ENCODE measurements at places on chromosomes 6 and 20.

DNA sequence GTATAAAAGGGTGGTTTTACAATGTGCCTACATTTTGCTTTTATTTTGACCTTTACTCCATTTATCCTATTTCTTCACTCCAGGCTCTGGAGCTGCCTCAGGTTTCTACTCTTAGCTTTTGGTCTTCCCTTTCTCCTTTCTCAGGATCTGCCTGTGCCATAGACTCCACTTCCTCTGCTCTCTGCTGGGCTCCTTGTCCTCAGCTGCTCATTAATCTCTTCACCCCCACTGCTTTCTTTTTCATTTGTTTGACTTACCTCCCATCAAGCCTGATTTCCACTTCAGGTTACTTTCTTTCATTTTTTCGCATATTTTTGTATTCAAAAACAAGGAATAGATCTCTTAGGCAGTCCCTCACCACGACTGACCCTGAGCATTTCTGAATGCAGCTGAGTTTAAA lies 106.8 kb downstream of the COL19A1 start:
- DNase-seq = no peak

- no peak for DNase-seq
These were observed 34.6 kb upstream of the NKX2-2 start for GRCh38 chr20:21548390-21549035.

GRCh38 chr20:33443006-33443511 lies 504 bp downstream of the SNTA1 start:
- DNase-seq = no peak

DNA sequence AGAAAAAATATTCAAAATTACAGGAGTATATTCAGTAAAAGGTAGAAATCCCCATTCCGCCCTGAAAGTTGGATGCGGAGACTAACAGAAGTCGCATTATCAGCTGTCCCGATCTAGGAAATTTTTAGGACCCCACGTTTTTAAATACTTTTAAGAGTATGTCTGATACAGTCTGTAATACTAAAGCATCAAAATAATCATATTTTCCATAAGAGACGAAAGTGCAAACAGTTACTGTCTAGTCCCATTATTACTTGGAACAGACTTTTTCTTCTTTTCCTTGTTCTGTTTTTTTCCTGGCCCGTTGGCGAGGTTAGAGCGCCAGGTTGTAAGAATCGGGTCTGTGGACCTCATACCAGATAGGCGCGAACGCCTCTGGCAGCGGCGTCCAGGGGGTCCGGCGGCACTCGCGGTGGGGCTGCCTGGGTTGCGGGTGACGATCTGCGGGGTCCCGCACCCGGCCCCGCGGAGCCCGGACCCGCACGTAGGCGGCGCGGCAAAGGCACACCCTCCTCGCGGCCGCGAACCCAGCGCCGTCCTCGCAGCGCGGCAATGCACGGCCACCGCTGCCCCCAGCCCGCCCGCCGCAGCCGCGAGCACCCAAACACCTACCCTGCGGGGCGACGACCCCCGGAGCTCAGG lies 460 bp downstream of the PLAGL1 start:
- DNase-seq = no peak

DNA sequence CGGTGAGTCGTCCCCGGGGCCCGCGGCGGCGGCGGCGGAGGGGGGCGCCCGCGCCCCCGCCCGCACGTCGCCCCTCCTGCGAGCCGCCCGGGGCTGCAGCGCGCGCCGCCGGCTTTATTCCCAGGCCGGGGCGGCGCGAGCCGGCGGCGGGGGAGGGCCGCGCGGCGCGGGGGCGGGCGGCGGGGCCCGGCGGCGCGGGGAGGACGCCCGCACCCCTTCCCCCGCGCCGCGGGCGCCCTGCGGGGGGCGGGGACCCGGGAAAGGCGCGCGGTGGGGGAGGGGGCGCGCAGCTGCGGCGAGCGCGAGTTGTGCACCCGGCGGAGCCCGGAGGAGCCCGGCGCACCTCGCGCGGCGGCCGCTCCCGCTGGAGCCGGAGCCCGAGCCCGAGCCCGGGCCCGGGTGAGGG lies 646 bp downstream of the HMGA1 start:
- DNase-seq = peak; percentile 50

- DNase-seq = no peak
These were observed 775.1 kb upstream of the NRSN1 start for GRCh38 chr6:23350752-23351453.

- DNase-seq = no peak
These were observed 106.5 kb downstream of the ATP9A start for GRCh38 chr20:51661609-51662178.

DNA sequence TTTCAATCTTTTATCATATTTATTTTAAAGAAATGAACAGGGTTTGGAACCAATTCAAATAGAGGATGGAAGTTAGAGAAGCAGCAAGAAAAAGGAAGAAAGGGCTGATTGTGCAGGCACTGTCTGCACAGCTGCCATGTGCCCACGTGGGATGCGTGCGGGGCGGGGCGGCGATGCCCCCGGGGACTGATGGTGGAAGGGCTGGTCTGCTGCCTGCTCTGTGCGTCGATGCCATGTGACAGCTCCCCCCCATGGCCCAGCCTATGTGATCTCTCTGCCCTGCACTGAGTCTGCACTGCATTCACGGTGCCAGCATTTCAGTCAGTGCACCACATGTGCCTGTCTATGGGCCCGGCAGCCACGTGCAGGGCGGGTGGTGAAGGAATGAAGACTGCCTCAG lies 96.4 kb downstream of the IRF4 start:
- DNase-seq = peak; percentile 92

DNA sequence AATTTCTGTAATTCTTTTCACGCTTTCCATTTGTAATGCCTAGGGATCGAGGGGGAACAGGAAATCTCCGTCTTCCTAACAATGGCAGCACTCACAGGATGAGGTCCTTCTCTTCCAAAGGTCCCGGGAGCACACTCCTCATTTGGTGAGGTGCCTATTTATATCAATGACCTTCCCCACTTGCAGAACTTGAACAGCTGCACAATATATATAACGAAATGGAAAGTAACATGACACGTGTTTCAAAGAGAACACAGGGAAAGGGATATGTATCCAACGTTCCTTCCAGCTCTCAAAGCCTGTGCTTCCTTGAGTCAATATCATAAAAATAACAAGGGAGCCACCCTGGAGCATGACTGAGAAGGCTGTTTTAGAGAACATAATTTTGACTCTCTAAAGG lies 78.6 kb upstream of the RBM24 start:
- DNase-seq = no peak

GRCh38 chr6:159985296-159985945 lies 16.5 kb downstream of the IGF2R start:
- no peak for DNase-seq

DNA sequence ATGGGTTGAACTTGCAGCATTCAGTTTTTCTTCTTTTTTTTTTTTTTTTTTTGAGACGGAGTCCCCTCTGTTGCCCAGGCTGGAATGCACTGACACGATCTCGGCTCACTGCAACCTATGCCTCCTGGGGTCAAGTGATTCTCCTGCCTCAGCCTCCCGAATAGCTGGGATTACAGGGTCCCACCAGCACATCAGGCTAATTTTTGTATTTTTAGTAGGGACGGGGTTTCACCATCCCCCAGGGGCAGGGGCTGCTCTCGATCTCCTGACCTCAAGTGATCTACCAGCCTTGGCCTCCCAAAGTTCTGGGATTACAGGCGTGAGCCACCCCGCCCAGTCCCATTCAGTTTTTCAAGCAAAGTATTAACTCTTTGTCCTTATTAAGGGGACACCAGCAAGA lies 117.6 kb upstream of the PRSS16 start:
- no peak for DNase-seq

- DNase-seq = no peak
These were observed 34.2 kb upstream of the TGM3 start for GRCh38 chr20:2261629-2262028.

DNA sequence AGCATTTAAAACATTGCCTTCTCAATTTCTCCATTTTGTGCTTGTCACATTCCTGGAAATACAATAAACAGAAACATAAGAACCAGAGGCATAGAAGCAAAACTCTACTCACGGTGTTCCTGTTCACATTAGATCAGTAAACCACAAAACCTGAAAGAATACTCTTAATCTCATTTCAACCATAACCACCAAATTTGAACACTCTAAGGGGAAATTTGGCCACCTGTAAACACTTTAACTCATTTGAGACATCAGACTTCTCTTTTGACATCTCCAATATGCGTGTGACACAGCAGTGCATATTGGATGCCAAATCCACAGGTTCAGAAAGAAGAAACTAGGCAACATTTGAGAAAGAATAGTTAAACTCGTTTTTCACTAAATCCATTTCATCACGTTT lies 153.8 kb upstream of the IRAK1BP1 start:
- no peak for DNase-seq

DNA sequence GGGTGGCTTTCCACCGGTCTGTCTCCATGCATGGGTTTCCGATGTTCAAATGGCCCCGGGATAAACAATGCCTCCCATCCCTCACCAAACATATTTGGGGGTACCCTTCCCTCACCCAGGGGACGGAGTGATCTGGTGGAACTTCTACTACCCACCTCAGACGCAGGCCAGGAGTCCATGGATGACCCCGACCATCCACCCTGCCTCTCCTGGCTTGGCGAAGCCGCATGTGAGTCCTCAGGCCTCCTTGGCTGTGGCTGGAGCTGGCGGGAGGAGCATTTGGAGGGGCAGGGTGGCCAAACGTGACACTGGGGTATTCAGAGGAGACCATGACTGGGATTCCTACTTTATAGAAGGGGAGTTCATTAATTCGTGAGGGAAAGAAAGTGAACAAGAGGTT lies 45.9 kb upstream of the FRMD1 start:
- DNase-seq = no peak

DNA sequence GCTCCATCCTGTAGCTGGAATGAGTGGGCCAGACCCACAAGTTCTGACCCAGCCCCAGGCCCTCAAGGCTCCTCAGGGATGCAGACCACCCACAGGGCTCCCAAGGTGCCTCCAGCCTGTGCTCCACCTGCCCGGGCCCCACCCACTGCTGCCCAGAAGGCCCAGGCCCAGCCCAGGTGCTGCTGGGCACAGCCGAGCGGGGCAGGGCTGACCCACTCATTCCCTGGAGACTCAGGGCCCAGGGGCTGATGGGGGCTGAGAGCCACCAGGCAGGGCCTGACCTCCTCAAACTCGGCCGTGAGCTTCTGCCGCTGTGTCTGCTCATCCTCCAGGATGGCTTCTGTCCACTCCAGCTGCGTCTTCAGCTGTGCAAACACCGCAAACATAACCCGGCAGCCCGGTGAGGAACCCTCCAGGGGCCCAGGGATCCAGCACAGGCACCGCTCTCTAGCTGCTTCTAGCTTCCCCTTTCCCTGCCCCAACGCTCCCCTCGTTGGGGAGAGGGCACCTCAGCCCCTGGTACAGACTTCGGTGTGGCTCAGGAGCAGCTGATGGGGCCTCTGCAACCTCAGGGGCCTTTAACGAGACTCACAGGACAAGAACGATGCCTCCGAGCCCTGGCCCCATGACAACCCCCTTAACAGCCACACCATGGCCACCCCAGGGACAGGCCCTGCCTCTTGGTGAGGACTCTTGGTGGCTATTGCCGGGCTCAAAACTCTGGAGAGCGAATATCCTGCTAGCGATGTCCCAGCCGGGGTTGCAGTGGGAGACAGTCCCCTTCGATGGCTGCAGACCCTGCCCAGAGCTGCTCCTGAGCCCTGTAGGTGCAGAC lies 46.0 kb downstream of the DSTN start:
- DNase-seq = no peak

DNA sequence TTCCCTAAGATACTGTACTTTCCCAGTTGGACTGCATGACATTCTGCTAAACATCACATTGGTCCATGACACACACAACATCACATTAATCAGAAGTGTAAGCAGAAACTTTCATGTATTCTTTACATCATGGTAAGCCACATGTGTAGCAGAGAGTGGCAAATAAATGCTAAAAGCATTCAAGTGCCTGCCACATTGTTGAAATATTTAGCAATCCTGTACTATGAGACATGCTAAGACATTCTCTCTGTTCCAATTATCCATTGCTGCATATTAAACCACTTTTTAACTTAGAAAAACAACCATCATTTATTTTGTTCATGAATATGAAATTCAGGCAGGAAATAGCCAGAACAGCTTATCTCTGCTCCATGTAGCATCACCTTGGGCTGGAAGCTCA lies 207.7 kb upstream of the GJE1 start:
- DNase-seq = no peak

GRCh38 chr6:142420802-142421201 lies 119.0 kb downstream of the ADGRG6 start:
- no peak for DNase-seq

DNA sequence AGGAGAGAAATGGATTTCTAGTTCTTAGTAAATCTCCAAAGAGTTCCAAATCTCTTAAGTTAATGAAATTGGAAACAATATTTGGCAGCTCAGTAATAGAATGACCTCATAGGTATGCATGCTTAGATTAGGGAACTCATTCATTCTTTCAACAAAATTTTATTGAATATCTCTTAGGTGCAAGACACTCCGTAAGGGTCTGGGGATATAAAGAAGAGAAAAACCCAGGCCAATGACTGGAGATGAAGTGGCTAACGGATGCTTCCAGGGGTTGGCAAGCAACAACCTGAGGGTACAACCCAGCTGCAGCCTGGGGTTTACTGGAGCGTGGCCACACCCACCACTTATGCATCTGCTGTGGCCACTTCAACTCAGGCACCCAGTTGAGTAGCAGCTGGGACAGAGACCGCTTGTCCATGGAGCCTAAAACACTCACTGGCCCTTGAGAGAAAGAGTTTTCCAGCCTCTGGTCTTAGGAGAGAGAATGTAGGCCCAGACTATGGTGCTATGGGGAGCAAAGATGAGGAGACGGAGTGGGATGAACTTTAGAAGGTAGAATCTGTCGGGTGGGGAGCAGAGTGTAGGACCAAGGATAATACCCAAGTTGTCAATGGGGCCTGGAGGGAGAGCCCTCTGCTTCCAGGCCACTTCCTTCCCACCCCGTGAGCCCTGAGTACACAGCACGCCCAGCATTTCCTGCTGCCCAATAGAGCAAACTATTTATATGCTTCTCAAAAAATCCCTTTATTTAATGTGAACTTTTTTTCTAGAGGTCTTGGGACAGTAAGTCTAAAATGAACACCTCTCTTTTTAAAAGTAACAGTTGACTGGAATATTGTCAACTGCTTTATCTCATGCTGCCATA lies 46.8 kb upstream of the PXDC1 start:
- DNase-seq = no peak

- no peak for DNase-seq
These were observed 108.1 kb downstream of the RNF144B start for GRCh38 chr6:18495236-18495635.

DNA sequence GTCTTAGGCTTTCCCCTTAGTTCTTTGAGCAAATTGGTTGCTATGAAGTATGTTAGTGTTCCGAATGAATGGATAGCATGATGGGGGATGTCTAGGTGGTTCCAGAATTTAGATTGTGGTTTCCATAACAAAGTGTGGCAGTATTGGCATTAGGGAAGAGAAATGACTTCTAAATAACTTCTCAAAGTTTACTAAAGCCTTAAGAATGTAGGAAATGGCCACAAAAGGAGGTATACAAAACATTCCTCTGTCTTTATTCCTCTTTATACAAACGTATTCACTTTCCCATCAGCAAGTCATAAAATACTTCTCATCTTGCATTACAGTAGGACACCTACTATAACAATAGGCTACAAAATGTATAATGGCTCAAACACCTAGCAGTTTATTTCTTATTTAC lies 279.6 kb downstream of the ESR1 start:
- no peak for DNase-seq

- no peak for DNase-seq
These were observed 62.3 kb downstream of the TRMT6 start for GRCh38 chr20:5888041-5888440.
